ENCODE measurements at places on chromosomes 12 and 14.

DNA sequence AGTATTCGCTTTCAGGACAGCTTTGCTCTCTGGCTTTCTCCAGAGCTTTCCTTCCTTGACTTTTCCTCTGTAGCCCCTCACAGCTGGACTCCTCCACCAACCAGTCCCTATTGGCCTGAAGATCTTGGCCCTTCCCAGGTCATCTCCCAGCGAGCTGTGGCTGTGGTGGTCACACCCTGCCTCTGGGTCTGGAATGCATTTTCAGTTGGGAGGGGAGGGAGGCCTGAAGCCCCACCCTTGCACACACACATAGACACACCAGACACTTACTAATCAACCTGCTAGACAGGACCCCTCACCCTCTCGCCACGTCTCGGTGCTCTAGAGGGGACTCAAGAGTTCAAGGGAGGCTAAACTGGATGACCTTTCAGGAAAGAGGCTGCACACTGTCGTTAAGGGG is 13.9 kb downstream of the JDP2 start:
- no peak for DNase-seq

GRCh38 chr12:96098631-96099030 is 63.2 kb upstream of the LTA4H start:
- DNase-seq: no peak

GRCh38 chr14:20468764-20469241 is 403 bp upstream of the PNP start:
- no peak for DNase-seq

DNA sequence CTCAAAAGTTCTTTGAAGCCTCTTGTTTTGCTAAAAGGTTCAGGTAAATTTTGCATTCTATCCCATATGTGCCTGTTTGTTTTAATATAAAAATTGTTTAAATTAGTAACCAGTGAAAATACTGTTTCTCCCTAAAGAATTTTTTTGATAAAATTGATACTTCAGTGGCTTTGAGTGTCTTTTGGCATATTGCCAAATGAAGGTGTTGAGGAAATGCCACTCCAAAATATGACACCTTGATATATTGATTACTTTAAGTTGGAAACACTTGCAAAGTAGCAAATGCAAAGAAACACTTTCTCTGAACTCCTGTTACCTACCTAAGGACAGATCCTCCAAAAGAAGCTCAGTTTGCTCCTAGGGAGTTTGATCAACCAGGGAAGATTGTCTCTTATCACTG is 8.4 kb downstream of the STYX start:
- no peak for DNase-seq

DNA sequence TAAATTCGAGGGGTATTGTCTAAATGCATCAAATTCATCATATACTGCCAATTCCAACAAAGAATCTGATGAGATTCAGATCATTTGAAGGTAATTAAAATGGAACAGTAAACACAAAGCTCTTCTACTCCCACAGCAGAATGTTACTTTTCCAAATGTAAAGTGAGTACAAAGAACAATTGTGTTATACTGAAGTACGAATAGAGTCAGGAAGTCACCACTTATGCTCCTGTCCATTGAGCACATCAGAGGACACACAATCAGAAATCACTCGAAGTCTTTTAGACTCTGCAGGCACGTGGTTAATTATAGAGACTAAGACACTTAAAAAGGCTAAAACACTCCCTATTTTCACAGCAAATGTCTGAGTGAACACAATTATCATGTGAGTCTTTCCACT is 388.5 kb upstream of the MIS18BP1 start:
- no peak for DNase-seq

DNA sequence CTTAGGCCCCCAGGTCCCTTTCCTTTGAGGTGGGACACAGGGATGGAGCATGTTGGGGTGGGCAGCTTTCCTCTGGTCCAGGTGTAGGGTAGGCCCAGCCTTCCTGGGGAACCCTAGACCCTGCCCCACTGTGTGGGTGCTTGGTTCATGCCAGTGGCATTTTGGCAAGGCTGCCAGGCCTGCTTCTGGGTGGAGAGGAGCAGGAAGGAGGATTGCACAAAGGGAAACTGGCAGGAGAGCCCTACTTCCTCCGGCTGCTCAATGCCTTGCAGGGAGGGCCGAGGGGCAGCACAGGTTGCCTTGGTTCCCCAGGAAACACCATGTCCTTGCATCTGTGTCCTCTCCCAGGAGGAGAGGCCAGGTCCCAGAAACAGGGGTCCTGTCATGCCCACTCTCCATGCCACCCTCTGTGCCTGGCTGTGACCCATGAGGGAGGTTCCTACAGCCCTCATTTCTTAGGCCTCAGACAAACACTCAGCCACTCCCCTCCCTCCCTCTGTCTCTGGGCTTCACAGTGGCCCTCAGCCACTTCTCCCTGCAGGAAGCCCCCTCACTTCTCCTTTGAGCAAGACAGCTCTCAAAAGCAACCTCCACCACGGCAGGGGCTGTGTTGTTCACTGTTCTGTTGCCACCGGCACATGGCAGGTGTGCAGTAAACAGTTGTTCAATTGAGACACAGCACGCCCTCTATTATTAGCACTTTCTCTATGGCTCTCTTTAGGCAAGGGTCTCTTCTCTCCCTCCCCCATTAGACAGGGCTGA is 6.8 kb upstream of the KRT80 start:
- DNase-seq: peak; percentile 48

GRCh38 chr12:106284358-106285105 is 18.0 kb upstream of the TCP11L2 start:
- DNase-seq: no peak

DNA sequence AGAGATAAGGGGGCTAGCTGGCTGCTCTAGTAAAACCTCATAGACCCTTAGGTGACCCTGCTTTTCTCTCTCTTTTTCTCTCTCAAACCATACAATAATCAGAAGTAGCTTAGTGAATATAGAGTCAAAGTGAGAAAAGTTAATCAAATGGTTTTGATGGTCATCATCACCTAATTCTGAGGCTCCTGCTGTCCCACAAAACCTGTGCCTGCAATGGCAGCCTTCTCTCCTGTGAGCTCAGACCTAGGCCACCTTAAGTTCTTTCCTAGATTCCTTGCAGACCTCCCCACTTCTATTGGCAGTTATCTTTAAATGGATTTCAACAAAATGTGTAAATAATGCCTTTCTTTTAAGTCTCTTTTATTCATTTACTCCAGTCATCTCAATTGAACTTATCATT is 1.5 kb upstream of the RPAP3 start:
- no peak for DNase-seq

- peak; percentile 18 for DNase-seq
These were observed 2.2 kb downstream of the CDK2AP1 start for GRCh38 chr12:123269395-123269892.

Data from inflammatory macrophage treated with lipopolysaccharide for 1 hour (primary cell).